HCT116 (cell line): ENCODE measurements at places on chromosomes 3 and 15. TPM values are rescaled to one million over a fixed set of nuclear protein-coding genes. Genes with fewer than 3 reads are reported as not detected.

GRCh38 chr3:52408466-52408865 is 36.4 kb downstream of the SEMA3G start:
- H3K4me1 ChIP-seq = peaks cover 11% of the 10 kb centered on the region; the same call in 1 of the 2 replicates
- peak overlapping the region; percentile 99 for H3K4me3 ChIP-seq
- no peak for DNase-seq
- no peaks in the 10 kb centered on the region for H3K27me3 ChIP-seq

GRCh38 chr3:55661141-55661540 is 174.0 kb upstream of the WNT5A start:
- no peaks in the 10 kb centered on the region for H3K4me1 ChIP-seq
- H3K27ac ChIP-seq = no peak overlapping the region
- no peaks in the 10 kb centered on the region for H3K36me3 ChIP-seq
- H3K27me3 ChIP-seq = no peaks in the 10 kb centered on the region

DNA sequence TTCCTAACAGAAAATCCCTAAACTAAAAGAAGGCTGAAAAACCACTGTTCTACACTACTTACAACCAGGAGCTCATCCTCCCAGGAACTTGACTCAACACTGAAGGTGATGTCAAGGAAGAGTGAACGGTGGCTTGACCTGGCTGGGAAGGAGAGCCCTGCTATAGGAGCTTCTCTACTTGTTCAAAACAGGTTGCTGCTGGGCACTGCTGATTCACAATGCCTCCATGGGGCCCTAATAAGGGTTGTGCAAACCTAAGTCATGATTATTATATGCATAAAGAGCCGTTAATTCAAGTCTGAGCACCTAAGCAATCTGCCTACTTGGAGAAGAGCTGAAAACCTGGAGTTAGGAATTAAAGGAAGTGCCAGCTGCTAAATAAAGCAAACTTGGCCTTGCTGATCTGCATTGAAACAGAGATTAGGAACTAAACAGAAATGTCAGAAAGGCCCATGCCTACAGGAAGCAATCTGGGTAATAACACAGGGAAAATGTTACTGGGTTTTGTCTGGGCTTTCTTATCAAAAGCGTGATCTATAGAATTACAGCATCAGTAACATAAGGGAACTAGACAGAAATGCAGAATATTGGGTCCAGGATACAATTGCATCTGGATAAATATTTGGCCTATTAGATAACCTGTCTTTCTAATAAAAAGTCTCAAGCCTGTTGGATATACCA is 243.2 kb downstream of the NEK10 start:
- no peak overlapping the region for H3K27ac ChIP-seq
- no peak overlapping the region for H3K4me3 ChIP-seq
- no peaks in the 10 kb centered on the region for H3K36me3 ChIP-seq

GRCh38 chr3:189403194-189403593 is 228.0 kb upstream of the TP63 start:
- no peaks in the 10 kb centered on the region for H3K36me3 ChIP-seq
- DNase-seq = no peak
- H3K27me3 ChIP-seq = no peaks in the 10 kb centered on the region
- H3K4me3 ChIP-seq = no peak overlapping the region
- no peaks in the 10 kb centered on the region for H3K4me1 ChIP-seq
- H3K27ac ChIP-seq = no peak overlapping the region

- H3K36me3 ChIP-seq = no peaks in the 10 kb centered on the region
- no peak overlapping the region for H3K4me3 ChIP-seq
- peaks cover 33% of the 10 kb centered on the region for H3K4me1 ChIP-seq
- DNase-seq = no peak
- no peak overlapping the region for H3K27ac ChIP-seq
Observed at GRCh38 chr3:48399387-48400172, 27.6 kb downstream of the FBXW12 start.

- H3K27ac ChIP-seq = no peak overlapping the region
- H3K4me3 ChIP-seq = no peak overlapping the region
- H3K4me1 ChIP-seq = peaks cover 3% of the 10 kb centered on the region; the same call in 1 of the 2 replicates
- no peaks in the 10 kb centered on the region for H3K36me3 ChIP-seq
- H3K27me3 ChIP-seq = no peaks in the 10 kb centered on the region
Observed at GRCh38 chr15:66815318-66815717, 113.3 kb downstream of the SMAD6 start.

DNA sequence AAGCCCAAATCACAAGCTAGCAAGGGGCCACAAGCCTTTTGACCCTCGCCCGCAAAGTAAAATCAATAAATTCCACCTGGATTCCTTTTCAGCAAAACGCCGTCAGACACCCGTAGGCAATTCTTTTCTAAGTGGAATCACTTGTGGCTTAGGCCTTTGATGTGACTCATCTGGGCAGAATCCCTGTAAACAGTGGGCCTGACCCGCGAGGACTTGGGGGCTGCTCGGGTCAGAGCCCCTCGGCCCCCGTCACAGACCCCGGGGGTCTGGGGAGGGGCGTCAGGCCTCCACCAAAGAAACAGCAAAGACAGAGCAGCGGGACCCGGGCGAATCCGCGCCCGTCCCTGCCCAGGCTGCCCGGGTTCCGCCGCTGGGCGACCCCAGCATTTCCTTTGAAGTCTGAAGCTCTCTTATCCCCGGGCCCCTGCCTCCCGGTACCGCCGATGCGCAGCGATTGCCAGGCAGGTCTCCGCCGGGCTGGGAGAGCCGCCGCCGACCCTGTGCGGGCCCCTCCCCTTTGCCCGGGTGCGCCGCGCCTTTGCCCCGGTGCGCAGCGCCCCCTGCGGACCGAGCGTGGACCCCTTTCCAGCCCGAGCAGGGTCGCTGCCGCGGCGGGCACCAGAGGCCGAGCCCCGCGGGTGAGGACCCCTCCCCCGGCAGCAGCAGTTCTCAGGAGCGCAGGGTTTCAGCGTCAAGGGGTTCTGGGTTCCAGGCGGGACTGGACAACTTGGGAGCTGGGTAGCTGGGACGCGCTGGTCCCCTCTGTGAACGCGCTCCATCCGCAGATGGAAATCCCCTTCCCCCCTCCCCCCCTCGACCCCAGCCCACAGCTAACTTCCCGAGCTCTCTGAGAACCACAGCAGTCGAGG is 178.3 kb downstream of the UACA start:
- peak overlapping the region; percentile 22 for H3K27ac ChIP-seq
- peaks cover 11% of the 10 kb centered on the region for H3K4me1 ChIP-seq
- H3K36me3 ChIP-seq = no peaks in the 10 kb centered on the region
- DNase-seq = peak; percentile 38
- H3K27me3 ChIP-seq = no peaks in the 10 kb centered on the region; the same call in 1 of the 2 replicates
- H3K4me3 ChIP-seq = peak overlapping the region; percentile 49

- H3K27me3 ChIP-seq = peaks cover 9% of the 10 kb centered on the region
- DNase-seq = no peak
- no peaks in the 10 kb centered on the region for H3K36me3 ChIP-seq
- no peaks in the 10 kb centered on the region for H3K4me1 ChIP-seq
Observed at GRCh38 chr15:65993236-65993635, 123.9 kb downstream of the RAB11A start.

DNA sequence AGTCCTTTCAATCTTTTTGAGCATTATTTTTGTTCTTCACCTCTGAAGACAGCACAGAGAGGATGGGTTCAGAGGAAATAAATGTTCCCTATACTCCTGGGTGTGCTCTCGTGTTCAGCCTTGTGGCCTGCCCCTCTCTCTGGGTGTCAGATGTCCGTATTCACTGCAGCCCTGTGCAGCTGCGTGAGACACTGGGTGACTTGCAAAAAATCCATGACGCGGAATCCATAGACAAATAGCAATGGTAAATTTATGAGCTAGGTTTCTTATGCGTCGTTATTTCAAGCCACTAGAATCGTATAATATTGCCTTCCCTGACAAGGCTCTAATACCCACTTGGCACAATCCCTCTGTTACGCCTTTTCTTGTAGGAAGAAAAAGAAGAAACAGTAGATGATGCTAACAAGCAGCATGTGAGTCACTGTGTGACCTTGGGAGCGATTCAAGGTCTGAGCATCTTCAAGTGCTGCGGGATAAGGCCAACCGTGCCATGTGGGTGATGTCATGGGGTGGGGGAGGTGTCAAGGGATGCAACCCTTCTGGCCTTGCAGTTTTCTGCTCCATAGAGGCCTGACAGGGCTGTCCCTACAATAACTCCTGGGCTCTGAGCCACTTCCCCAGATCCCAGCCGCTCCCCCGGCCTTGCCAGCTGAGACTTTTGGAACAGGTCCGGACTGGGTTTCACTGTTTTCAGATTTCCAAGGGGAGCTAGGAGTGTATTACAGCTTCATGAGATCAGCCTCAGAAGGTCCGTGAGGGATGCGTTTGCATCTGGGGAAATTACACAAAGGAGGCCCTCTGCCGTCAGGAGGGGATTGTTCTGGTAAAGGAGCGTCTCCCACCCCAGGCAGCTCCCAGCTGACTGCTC is 47.6 kb upstream of the POMGNT2 start:
- H3K27ac ChIP-seq = no peak overlapping the region
- no peaks in the 10 kb centered on the region for H3K36me3 ChIP-seq
- no peaks in the 10 kb centered on the region for H3K4me1 ChIP-seq
- no peak for DNase-seq

SLC6A20 gene
- total RNA-seq = 0.89 TPM

TATDN2 gene
- 26.8 TPM for total RNA-seq

SLC9C1 gene
- 0.79 TPM for total RNA-seq

GPR171 gene
- not detected for total RNA-seq

C3orf20 gene
- 0.20 TPM for total RNA-seq

SOX2 gene
- total RNA-seq = 0.15 TPM

CMSS1 gene
- 64.1 TPM for total RNA-seq

FSTL1 gene
- 20.7 TPM for total RNA-seq

UBE2E2 gene
- 21.4 TPM for total RNA-seq

PLSCR2 gene
- not detected for total RNA-seq

CCR8 gene
- not detected for total RNA-seq

MNS1 gene
- total RNA-seq = 1.9 TPM

CDHR4 gene
- not detected for total RNA-seq
